ENCODE measurements at places on chromosomes 2 and 18.

GRCh38 chr2:218897394-218898108 lies 16.9 kb downstream of the WNT10A start:
- no peak for DNase-seq

DNA sequence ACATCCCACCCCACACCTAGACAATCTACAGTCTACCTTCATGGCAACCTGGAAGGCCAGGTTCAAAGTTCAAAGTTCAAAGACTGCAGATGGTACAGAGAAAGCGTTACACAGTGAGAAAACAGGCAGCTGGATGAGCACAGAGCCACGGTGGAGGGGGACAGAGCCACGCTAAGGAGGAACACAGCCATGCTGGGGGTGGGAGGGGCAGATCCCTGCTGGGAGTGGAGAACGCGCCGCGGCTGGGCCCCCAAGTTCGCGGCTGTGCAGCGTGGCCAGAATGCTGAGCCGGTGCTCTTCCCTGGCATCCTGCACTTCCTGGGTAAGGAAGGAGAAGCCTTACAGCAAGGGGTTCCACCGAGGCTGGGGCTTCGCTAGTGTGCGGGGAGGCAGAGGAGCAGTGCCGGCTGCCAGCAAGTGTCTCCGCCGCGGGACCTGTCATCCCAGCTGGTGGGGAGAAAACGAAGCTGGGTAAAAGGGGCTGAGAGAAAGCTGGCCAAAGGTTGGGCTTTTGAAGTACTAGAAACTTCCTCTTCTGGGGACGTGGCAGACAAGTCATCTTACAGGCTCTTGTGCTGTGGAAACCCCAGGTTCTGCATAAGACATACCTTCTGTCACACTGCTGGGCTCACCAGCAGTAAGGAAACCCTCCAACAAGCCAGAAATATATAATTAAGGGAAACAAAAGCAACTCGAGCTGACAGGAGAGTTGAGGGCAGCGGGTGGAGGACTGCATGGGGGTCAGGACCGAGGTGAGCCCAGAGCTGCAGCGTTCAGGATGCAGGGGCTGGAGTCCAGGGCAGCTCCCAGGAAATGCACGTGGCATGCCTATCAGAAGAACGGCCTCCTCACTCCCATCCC lies 115.5 kb downstream of the HDAC4 start:
- peak; percentile 82 for DNase-seq

GRCh38 chr2:15911686-15912085 lies 28.7 kb upstream of the MYCN start:
- DNase-seq = no peak

DNA sequence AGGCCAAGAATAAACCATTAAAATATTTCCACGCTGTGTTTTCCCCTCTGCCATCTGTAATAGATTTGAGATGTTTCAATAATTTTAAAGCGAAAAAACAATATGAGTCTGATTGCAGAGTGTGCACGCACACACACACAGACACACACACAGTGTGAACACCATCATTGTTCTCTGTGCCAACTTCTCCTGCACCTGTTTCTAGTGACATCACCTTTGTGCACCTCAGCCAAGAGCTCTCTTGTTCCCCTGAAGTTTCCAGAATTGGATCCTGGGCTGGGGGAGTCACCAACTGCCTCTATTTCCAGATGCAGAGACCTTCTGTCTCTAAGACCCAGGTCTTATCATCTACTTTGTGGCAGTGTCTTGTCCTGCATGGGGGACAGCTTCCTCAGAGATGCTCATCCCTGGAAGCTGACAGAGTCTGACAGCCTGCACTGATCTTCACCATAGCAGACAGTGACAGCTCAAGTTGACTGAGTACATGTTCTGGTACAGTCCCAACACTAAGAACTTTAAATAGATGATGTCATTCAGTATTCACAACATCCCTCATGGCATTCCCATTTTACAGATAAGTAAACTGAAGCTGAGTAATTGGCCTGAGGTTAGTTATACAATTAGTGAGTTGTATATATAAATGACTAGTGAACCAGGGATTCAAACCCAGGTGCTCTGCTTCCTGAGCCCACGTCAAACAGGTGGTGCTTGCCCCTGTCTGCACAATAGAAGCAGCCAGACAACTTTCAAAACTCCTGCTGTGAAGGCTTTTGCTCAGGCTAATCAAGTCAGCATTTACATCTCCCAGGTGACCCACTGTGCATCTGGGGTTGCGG lies 39.4 kb downstream of the ACOXL start:
- DNase-seq = no peak

DNA sequence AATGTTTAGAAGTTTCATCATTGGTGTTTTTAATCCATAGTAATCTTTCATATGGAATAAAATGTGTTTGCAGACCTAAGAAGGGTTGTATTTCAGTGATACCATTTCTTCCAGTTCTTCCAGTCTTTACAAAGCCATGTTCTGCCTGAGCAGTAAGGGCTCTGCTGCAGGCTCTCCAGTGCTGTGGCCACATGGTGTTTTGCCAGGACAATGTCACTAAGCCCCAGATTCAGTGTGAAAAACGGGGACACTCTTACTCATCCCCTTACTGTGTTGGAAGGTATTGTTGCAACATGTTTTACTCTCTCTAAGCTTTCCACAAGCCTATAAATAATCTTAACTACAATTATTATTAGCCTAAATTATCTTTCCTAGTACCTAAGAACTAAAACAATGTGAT lies 481.4 kb upstream of the CDH7 start:
- no peak for DNase-seq

- DNase-seq = no peak
Measured at GRCh38 chr2:173193925-173194324, 118.3 kb downstream of the MAP3K20 start.

- DNase-seq = no peak
Measured at GRCh38 chr2:211745295-211746097, 793.1 kb downstream of the ERBB4 start.

GRCh38 chr2:181887045-181887444 lies 4.5 kb upstream of the ITPRID2 start:
- no peak for DNase-seq

DNA sequence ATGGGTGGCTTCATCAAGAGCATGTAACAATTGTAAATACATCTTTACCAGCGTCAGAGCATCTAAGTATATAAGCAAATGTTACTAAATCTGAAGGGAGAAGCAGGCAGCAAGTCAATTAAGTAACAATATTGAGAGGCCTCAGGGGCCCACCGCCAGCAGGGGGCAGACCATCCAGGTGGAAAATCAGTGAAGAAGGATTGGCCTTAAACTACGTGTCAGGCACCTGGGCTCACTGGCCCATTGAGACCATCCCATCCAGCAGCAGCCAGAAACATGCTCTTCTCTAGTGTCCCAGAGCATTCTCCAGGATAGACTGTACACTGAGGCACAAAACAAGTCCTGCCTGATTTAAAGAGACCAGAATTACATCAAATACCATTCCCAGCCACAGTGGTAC lies 96.2 kb upstream of the SNTG2 start:
- DNase-seq = no peak

- DNase-seq = no peak
Measured at GRCh38 chr2:157875641-157876065, 477 bp downstream of the ACVR1 start.

GRCh38 chr2:223041527-223042109 lies 10.4 kb upstream of the KCNE4 start:
- DNase-seq = no peak

GRCh38 chr2:118936306-118936705 lies 5.7 kb upstream of the MARCO start:
- DNase-seq = no peak

DNA sequence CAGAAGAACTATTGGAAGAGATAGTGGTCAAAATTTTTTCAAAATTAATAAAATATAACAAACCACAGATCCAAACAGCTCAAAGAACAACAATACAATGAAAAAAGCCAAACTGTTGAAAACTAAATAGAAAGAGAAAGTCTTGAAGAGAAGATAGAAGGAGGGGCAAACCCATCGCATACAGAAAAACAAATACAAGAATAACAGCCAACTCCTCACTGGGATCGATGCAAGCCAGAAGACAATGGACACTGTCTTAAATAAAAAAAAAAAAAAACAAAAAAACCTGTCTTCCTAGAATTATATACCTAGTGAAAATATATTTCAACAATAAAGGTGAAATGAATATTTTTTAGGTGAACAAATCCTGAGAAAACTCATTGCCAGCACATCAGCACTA lies 34.1 kb upstream of the ARHGAP25 start:
- DNase-seq = no peak

- DNase-seq = no peak
Measured at GRCh38 chr2:128774320-128775216, 455.9 kb upstream of the HS6ST1 start.

DNA sequence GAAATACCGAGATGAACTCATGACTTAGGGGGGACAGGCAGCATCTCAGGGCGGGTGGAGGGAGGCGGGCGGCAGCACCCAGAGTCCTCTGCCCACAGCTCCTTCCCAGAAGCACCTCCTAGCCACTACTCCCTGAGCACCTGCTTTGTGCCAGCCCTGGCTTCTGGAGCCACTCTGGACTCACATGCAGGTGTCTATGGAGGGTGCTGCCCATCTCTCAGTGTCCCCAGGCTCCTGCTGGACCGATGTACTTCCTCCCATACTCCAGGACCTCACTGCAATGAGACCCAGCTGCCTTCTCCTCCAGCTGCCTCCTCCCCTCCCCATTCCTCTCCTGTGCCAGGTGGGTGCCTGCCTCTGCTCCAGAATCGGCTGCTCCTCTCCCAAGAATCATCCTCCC lies 22.1 kb upstream of the OTOS start:
- DNase-seq = no peak

DNA sequence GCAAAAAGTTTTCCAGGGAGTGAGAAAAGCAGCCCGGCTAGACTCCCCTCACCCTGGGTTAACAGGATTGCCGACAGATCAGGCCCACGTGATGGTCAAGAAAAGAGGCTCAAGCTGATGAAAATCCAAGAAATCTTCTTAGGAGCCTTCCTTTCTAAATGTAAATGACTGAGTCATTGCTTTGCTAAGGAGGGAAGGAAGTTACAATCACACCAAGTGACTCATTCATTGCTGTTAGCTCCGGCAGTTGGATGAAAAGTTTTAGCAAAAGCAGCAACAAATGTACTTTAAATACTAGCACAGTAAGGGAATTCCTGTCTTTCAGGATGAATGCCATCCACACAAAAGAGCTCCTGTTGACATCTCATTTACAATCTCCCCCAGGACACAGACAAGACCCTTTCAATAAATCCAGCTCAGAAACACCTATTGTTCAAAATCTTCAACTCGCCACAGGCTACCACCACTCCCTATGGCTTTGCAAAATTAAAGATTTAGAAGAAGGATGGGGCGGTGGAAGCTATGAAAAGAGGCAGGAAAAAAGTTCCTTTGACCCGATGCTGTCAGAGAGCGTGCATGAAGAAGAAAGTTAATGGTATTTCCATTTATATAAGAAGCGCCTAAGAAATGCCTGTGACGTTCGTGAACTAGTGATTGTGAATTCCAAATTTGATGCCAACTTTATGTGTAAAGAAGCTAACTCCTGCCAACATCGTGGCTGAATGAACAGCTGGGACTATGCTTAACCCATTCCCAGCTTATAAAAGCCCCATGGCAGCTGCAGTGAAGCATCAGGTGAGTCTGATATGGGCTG lies 153.7 kb downstream of the TGIF1 start:
- peak; percentile 82 for DNase-seq

All from SIG-M5 (cell line).